Stimulated activated memory B cell treated with anti-CD40 and anti-IgM and Interleukin-4, amounts not matched to agents 10 μg/mL and 1 μg/mL and 100 μg/mL, for 72 hours (primary cell): ENCODE measurements at places on chromosomes 5 and 9.

GRCh38 chr5:157269761-157270272 is 3.9 kb downstream of the CYFIP2 start:
- no peak for ATAC-seq

GRCh38 chr5:87195104-87195591 is 72.5 kb upstream of the RASA1 start:
- ATAC-seq: peak; percentile 58

- ATAC-seq: no peak
Observed at GRCh38 chr5:105952875-105953274, 1717.9 kb downstream of the EFNA5 start.

DNA sequence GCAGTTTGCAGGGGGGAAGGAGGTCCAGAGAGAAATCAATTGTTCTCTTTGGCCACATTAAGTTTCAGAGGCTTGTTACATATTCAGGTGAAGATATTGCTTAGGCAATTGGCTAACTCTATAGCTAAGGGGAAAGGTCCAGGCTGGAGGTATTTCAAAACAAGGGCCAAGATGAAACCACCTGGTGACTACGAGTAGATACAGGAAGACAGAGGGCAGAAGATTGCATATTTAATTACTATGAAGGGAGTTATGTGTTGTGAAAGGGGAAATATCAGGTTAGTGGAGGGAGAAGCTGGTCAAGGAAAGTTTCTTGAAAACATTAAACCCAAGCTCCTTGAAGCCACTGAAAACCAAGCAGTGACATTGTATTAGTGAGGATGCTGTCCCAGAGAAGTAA is 1.9 kb upstream of the RAD23B start:
- ATAC-seq: no peak

- ATAC-seq: no peak
Observed at GRCh38 chr5:1029945-1030625, 21.5 kb downstream of the NKD2 start.

DNA sequence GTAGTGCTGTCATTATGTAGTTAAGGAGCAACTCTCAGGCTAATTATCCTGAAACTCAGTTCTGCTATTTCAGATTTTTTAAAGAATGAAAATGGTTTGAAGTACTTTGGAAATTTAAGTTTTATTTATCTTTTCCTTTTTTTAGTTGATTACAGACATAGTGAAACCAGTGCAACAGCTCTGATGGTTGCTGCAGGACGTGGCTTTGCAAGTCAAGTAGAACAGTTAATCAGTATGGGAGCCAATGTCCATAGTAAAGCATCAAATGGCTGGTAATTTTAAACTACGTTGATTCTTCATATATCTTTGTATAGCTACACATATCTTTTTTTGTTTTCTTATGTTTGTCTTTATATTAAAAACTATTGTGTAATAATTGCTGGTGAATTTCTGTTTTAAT is 34.9 kb downstream of the YTHDC2 start:
- ATAC-seq: no peak

GRCh38 chr9:133188006-133188842 is 20.8 kb downstream of the OBP2B start:
- ATAC-seq: no peak

GRCh38 chr9:35847792-35848572 is 19.0 kb downstream of the TMEM8B start:
- ATAC-seq: peak; percentile 96

DNA sequence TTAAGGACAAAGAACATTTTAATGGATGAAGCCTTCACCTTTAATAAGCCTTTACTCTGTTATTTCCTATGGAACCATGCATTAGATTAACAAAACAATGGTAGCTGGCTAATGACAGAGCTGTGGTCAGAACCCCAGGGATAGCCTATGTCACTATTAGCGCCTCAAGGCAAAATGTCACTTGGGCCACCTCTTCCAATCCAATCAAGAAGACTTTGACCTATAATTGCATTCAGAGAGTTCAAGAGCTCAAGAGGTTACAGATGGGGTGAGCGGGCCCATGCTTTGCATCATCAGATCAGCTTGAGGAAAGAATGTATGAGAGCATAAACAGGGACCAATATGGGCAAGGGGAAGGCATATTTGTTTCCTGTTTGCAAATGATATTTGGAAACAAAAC is 425.1 kb downstream of the ARHGEF28 start:
- no peak for ATAC-seq

DNA sequence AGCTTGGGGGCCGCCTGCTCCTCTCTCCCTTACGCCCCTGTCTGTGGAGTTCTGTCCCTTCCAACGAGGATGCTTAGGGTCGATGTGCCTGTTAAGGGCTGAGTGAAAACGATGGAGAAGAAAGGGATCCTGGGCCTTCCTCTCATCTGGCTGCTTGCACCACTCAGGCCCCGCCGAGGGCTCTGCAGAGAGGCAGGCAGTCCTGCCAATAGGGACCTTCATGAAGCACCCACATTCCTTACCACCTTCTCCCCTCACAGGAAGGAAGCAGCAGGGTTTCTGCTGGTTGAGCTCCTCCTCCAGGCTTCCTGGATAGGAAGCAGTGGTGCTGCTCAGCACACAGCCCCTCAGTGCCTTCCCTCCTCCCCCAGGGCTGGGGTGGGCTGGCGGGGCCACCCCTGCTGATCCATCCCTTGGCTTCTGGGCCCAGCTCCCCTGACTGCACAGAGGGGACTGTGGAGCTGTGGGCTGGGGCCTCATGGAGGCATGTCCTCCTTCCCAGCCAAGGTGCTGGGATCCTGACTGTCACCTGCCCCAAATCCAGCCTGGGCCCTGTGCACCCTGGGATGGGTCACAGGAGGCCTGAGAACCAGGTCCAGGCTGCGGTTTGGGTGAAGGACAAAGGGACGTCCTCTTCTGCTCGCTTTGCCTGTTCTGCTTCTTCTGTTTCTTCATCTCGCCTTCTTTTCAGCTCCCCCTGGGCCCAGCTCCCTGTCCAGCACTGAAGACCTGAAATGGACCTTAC is 50.5 kb downstream of the AHRR start:
- ATAC-seq: no peak

DNA sequence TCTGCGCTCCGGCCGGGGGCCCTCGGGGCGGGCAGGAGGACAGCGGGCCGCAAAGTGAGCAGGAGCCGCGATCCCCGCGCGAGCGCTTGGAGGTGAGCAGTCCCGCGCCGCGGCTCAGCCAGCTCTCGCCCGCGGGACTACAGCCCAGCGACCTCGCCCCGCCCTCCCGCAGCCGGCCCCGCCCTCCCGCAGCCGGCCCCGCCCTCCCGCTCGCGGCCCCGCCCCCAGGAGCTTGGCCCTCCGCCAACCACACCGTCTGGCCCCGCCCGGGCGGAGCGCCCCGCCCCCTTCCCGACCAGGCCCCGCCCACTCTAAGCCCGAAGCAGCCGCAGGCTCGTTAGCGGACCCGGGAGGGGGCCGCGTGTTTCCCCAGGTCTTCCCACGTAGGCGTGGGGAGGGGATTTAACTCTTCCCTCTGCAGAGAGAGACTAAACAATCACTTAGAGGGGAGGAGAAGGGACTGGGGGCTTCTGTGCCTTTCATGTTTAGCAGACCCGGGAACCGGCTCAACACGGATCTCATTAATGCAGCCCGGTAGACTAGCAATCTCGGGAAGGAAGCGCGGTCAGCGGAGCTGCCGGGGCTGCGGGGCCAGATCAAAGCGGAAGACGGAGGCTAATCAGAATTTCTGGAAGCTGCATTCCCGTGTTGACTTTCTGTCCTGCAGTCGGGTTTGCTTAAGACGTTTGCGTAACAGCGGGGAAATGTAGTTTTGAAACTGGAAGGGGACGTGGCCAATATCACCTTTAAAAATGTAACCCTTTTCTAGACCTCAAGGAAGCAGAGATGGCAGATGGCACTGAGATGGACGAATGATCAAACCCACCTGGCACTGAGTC is at the start of gene MYO10:
Gene MYO10, minus strand, starts transcription at position 139 of the 839 bp plus-strand sequence. CDS start 480 bp downstream, outside the sequence.
- peak; percentile 67 for ATAC-seq

- ATAC-seq: no peak
Observed at GRCh38 chr5:175285261-175285660, 158.7 kb downstream of the DRD1 start.

DNA sequence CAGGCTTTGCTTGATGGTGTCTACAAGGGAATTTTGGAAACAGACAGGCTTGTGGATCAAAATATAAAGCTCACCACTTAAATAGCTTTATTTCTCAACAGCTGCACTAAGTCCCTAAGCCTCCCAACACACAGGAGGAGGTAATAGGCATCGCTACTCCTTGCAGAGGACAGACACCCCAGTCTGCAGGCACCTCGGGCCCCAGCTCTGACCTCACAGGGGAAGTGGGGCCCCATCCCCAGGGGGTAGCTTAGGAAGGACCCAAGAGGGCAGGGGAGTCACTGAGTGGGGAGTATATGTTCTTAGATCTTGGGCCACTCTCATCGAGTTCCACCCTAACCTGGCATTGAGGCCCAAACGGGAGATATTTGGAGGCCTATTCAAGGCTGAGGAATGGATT is 66.7 kb upstream of the XPA start:
- ATAC-seq: no peak
